ENCODE measurements at places on chromosomes 3 and 15.

GRCh38 chr3:4065554-4065953 is 237.6 kb upstream of the SETMAR start:
- no peak for DNase-seq

DNA sequence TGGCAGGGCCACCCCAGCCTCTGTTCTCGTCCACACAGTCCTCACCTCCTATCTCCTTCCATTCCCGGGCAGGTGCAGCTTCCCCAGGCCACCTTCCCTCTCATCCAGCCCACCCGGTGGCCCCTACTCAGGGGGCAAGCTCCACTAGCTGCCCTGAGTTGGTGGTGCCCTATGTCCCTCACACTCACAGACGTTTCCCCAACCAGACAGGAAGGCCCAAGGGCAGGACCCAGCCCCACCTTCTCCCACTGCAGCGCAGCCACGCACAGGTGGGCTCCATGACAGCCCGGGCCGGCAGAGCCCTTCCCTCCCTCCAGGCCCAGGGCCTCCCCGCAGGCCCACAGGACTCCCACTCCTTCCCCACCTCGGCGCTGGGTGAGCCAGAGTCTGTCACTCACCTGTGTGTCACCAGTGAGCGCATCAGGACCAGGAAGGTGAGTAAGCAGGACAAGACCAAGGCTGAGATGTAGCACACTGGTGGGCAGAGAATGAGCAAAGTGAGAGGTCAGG is 11.1 kb downstream of the ISLR start:
- no peak for DNase-seq

DNA sequence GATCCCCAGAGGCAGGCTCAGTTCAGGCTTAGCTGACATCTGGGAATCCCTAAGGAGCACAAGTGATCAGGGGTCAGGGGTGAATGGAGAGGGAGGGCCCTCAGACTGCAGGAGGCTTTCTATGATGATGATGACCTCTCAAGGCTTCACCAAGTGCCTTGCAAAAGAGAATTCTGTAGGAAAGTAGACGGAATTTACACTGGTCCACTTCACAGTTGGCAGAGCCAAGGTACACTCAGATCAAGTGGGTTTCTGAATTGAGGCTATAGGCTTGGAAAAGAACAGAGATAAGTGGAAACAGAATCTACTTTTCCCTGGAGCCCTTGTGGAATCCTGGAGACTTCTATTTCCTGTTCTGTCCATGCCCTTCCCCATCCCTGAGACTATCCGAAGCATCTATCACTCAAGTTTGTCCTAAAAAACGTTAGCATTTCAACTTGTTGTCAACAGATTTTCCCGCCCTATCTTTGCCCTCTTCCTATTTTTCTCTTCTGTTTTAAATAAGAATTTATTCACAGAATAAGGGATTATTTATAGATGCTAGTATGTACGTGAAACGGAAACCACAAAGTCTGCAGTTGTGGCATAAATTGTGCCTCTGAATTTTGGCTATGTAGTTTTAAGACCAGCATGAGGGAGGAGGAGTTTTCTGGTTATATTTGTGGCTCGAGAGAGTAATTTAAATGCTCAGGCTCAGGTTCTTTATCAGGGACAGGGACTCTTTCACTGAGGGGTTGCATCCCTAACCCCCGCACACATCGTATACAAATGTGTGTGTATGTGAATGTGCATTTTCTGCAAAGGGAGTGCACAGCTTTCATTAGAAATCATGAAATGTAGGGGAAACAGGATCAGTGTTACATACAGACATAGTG is 12.8 kb downstream of the GCSAM start:
- no peak for DNase-seq

GRCh38 chr15:63072809-63073277 is 30.3 kb downstream of the TPM1 start:
- DNase-seq, result no peak

DNA sequence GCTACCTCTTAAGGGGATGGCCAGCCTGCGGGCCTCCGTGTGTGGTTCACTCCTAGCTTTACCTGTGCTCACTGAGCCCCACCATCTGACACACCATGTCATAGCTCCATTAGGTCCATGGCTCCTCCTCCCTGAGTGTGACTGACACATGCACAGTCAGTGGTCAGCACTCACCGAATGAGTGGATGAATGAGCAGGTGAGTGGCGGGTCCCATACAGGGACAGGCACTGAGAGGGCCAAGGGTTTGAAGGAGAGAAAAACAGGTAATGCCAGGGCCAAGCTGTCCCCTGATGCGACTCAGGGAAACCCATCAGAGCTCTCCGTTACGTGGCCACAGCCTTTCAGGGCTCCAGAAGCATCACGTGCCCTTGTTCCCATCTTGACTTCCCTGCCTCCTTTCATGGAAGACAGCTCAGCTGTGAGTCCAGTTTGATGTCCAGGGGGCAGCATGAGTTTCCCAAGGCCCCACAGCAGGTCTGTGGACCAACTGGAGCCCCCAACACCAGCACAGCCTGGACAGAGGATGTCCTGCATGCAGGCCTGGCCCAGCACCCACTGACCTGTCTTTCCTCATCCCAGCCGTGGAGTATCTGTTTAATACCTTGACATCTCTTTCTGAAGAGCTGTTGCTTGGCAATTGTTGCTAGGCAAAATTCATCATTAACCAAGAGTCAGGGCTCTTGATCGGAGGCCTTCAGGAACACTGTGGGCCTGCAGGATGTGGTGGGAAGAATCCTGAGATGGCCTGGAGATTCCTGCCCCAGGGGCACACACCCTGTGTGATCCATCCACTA is 84.4 kb downstream of the PLXNA1 start:
- DNase-seq, result no peak

- no peak for DNase-seq
Measured at GRCh38 chr3:15438983-15439382, 11.6 kb downstream of the EAF1 start.

DNA sequence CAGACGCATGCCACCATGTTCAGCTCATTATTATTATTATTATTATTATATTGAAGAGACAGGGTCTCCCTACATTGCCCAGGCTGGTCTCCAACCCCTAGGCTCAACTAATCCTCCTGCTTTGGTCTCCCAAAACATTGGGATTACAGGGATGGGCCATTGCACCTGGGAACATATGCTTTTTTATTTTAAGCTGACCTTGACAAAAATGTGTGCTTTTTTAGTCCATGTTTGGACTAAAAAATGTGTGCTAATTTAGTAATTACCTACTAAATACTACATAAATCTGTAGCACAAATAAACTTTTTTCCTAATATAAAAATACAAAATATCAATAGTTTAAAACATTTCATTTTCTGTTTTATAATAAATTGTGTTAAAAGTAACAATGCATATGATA is 693.2 kb downstream of the ROBO1 start:
- no peak for DNase-seq

- no peak for DNase-seq
Measured at GRCh38 chr3:138861798-138862197, 27.1 kb upstream of the PIK3CB start.

- no peak for DNase-seq
Measured at GRCh38 chr15:42385980-42386700, 26.8 kb downstream of the CAPN3 start.

GRCh38 chr3:37504583-37505357 is 330.4 kb upstream of the LRRFIP2 start:
- DNase-seq, result no peak

- DNase-seq, result no peak
Measured at GRCh38 chr3:197149-197827, 725 bp downstream of the CHL1 start.

DNA sequence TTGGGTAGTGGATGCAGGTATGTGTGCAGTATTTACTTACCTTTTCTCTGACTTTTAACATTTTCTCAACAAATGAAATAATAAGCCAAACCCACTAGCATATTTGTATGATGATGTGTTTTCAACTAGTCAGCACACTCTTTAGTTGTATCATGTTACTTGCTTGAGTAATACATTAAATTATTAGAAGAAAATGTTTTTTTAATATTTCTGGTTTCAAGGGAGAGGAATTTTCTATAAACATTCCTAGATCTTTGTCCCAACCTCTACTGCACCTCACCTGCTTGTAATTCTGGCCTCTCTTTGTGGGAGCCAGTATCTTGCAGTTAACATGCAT is 161.8 kb upstream of the CBLB start:
- DNase-seq, result no peak

GRCh38 chr3:59265566-59265965 is 215.7 kb upstream of the CFAP20DC start:
- DNase-seq, result no peak

- DNase-seq, result no peak
Measured at GRCh38 chr3:87246662-87247429, 19.7 kb downstream of the CHMP2B start.

DNA sequence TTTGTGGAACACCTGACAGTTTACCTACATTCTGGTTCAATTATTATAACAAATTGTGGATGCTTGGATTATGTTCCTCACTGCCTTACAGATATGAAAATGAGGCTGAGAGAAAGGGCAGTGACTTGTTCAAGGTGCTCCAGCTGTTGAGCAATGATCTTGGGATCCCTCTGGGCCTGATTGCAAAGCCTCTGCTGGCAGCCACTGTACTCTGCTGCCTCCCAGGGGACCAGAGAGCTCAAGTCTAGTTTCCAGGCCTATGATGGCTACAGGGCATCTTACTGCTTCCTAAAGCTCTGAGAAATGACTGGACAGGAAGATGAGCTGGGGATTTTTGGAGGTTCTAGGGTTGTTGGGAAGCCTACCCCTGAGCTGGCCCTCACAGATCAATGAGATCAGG is 2.3 kb upstream of the SHC4 start:
- DNase-seq, result no peak

GRCh38 chr3:40877631-40878463 is 321.5 kb upstream of the CTNNB1 start:
- DNase-seq, result no peak

- DNase-seq, result no peak
Measured at GRCh38 chr15:66080717-66081398, 172.7 kb downstream of the MEGF11 start.

- no peak for DNase-seq
Measured at GRCh38 chr3:135927155-135927554, 38.4 kb upstream of the PPP2R3A start.

GRCh38 chr3:116048991-116049390 is 396.3 kb downstream of the LSAMP start:
- no peak for DNase-seq

- no peak for DNase-seq
Measured at GRCh38 chr15:25714538-25714840, 148.6 kb downstream of the ATP10A start.

GRCh38 chr15:27961801-27962200 is 137.3 kb downstream of the OCA2 start:
- DNase-seq, result no peak

DNA sequence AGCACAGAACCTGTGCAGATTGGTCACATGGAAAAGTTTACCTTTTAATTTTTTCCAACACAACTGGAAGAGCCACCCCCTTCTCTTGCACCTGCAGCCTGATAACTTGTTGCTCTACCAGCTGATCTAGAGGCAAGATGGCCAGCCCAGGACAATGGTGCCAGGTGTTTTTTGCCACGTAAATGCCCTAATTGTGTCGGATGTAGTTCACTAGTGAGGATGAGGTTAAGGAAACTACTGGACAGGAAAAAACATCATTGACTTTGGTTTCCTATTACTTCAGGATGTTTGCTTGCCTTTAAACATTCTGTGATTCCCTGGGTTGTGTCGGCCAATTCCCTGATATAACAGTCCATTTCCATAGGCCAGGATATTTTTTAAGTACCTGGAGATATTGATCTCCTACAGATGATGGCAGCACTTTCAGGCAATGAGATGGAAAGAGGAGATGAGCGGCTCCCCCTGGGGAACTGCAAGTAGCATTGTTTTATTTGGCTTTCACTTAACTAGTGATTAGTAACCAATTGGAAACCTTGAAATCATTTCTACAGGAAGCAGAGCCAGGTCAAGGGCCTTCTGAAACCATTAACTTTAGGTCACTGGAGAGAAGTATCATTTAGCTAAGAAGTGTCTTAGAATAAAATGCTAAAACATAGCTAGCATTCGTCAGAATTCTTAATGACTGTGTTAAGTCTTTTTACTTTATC is 72.5 kb downstream of the OSBPL10 start:
- DNase-seq, result no peak

DNA sequence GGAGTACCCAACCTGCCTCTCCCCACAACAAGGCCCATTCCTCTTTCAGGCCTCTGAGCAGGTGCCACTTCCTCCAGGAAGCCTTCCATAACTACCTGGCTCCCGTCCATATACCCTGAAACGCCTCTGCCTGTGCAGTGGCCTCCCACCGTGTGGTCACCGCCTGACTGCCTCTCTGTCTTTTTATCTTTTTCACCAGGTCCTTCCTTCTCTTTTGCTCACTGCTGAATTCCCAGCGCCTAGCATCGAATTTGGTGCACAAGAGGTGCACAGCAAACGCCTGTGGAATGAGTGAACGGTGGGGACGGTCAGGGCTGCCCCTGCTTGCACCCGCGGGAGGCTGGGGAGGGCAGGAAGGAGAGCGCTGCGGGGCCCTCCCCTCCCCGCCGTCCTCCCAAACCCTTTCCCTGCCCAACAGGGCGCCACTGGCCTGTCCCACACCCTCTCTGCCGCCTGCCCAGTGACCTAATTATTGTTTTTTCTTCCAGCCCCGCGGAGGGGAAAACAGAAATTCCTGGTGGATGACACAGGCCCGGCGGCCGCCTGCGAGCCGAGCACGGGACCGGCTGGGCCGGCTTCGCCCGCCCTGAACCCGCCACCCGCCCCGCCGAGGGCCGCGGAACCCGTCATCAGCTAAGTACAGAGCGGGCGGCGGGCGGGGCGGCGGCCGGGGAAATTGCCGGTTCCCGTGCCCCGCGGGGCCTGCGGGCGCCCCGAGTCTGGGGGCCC is 140.1 kb downstream of the SMAD6 start:
- DNase-seq, result no peak

DNA sequence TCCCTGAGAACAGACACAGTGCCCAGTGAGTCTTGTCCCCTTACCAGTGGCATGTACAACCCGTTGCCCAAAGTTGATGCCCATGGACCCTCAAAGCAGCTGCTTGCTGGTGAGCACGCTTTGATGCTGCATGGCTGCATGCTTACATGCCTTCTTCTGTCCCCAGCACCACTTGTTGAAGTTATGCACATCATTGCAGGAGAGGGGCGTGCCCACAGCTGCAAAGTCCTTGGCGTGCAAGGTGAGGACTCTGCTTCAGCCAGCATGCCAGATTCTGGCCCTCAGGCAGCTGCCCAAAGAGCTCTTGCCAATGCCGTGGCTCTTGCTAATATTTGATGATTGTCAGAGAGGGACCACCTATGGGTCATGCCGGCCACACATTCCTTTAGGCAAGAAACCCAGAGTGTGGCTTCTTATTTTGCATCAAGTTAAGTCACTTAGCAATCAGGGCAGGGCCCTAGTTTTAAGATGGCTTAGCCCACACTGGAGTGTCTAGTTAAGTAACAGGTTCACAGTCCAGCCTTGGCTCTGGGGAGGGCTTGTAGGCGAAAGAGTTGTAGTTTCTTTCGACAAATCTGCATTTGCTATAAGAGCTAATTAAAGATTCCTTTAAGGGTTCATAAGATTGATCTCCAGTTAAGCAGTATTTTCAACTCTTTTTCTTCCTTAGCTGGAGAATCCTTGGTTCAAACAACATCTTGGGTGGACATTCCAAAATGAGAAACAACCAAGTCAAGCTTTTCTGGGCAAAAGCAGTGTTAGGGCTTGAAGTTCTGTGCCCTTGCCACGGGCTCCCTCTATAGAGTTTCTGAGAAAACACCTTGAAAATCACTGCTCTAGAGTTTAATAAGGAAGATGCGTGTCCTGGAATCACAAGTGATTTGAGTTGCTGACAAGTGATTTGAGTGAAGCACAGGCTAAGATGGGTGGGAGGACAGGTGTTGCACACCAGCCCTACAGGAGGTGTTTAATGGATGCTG is 128.6 kb downstream of the SLCO3A1 start:
- no peak for DNase-seq

- DNase-seq, result no peak
Measured at GRCh38 chr3:182180654-182181385, 469.1 kb downstream of the SOX2 start.
